Smooth muscle cell of the brain vasculature (primary cell): ENCODE measurements at places on chromosomes 12 and 14.

DNA sequence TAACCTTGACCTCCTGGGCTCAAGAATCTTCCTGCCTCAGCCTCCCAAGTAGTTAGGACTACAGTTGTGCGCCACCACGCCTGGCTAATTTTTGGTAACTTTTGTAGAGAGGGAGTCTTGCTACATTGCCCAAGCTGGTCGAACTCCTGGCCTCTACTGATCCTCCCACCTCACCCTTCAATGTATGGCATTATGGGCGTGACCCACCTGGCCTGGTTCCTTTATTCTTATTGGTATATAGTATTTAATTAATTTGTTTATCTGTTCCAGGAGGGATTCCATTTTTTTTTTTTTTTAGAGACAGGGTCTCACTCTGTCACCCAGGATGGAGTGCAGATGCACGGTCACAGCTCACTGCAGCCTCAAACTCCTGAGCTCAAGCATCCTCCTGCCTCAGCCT, 40.9 kb upstream of the EAPP start:
- DNase-seq, result no peak

DNA sequence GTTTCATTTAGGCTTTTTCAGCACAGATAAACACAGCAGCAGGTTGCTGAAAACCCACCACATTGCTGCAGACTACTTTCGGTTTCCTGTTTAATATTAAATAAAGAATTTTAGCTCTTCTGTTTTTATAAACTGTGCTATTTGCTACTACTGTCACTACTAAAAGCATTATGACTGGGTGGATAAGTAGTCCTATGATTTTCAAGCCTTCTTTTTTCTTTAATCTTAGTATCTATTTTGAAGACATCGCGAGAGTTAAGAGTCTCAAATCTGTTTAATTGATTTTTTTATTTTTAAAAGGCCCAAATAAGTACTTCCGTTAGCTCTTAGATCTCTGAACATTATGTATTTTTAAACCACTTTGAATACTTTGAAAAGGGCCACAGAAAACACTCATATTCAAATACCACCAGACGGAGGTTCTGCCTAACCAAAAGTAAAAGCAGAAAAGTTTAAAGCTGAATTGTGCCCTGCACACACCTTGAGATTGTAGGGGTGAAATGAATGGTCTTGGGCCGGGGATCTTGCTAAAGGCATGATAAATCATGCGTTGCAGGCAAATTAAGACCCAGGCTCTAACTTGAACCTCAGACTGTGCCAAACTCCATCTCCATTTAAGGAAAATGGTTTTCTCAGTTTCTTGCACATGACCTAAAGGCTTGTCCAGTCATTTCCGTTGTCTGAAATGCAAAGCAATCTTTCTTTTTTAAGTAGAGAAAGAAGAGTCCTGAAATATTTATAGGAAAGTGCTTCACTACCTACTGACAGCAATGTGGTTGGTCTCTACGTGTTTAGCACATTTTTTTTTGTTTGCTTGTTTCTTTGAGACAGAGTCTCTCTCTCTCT, 13.6 kb upstream of the FOXN3 start:
- no peak for DNase-seq

- DNase-seq, result no peak
These were observed 92.9 kb downstream of the SLCO1B1 start for GRCh38 chr12:21223930-21224329.

DNA sequence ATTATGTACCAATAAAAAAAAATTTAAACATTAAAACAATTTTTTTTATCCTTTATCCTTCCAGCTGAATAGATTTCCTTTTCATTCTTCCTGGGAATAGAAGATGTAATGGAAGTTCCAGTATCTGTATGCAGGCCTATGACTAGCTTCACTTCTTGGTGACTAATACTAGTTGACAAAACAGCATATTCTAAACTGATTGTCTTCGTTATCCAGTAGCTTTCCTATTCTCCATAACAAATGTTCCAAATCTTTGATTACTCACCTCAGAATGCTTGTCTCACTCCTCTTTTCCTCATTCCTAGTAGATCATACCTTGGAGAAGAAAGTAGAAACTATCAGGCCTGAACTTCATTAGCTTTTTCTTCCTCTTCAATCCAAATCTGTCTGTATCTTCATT, 70.7 kb downstream of the PLEKHA5 start:
- DNase-seq, result no peak

DNA sequence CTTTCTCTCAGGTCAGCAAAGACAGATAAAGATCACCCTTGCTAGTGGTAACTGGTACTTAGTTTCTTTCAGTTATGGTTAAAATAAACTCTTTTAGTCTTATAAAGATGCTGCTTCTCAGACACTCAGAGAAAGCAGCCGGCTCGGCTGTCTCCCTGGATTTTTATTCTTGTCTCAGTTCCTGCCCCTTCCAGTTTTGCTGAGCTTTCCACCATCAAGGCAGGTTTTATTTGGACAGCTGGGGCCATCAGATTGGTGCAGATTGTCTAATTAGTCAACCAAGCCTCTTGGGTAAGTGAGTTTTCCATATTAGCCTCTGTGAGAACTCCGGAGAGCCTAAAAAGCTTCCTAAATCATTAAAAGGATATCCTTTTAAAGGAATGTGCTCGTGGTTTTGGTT, 130.8 kb upstream of the BMP4 start:
- no peak for DNase-seq

GRCh38 chr14:77561881-77562280, 54.6 kb downstream of the SPTLC2 start:
- no peak for DNase-seq

DNA sequence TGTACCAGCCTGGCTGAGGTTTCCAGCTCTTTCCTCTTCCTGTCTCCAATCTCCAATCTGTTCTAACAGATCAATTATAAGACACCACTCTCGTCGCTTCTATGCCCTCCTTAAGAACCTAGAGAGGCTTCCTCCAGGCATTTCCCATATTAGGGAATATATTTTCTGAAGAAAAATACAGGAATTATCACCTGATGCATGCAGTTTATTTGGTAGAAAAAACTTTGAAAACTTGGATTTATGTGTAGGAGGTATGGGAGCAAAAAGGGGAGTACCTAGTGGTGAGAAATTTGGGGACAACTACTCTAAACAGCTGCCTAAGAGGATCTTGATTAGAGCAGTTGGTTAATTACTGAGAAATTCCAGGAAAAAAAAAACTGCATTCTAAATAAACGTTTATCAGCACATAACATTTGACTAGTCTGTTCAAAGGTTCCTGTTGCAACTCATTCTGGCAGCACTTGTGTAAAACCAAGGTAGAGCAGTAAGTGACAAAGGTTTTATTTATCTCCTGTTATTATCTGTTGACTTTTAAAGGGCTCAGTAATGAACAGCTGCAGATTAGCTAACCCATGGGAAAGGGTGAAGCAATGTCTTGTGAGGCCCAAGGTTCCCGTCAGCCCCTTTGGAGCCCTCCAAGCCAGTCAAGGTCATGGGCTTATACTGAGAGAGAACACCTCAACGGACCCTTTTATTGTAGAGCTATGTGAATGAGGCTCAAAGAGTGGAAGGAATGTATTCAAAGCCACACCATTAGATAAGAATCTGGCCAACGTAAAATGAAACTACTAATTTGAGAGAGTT, 36.4 kb upstream of the NR1H4 start:
- DNase-seq, result no peak
